Left forelimb (tissue), 1 donor: ENCODE measurements at places on chromosomes 5 and 9.

GRCh38 chr5:151663617-151664293, 23.0 kb downstream of the SPARC start:
- peak; percentile 65 for DNase-seq

DNA sequence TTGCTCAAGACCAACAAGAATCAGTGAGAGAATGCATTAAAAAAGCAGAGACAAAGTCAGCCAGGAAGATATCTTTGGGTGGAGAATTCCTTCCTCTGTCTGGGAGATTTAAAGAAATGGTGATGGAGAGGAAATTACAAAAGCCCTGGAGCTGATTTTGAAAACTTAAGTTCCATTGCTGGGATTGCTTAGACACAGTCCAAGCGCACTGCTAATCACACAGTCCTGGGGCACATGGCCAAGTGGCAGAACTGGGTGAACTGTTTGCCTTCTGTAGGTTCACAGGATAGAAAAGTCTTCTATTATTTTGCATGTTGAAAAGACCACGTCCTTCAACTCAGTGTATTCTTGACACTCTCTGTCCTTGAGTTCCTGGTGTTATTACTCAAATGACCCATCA, 284.9 kb upstream of the FBXL7 start:
- DNase-seq = no peak

- DNase-seq = no peak
Observed at GRCh38 chr5:44539602-44539919, 150.3 kb upstream of the FGF10 start.

DNA sequence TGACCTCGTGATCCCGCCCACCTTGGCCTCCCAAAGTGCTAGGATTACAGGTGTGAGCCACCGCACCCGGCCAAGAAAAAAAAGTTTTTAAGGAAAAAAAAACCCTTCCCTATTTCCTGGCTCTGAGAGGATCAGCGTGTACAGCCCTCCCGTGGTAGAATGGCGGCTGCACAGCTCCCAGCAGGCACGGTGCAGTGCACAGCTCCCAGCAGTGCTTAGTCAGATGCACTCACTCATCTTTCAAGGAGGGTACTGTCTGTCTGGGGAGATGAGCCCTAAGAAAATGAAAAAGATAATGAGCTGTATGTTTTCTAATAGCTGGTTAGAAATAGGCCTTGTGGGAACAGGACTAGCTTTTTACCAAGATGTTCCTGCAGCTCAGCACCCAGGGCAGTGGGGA, 36.7 kb upstream of the SLC2A8 start:
- DNase-seq = no peak

DNA sequence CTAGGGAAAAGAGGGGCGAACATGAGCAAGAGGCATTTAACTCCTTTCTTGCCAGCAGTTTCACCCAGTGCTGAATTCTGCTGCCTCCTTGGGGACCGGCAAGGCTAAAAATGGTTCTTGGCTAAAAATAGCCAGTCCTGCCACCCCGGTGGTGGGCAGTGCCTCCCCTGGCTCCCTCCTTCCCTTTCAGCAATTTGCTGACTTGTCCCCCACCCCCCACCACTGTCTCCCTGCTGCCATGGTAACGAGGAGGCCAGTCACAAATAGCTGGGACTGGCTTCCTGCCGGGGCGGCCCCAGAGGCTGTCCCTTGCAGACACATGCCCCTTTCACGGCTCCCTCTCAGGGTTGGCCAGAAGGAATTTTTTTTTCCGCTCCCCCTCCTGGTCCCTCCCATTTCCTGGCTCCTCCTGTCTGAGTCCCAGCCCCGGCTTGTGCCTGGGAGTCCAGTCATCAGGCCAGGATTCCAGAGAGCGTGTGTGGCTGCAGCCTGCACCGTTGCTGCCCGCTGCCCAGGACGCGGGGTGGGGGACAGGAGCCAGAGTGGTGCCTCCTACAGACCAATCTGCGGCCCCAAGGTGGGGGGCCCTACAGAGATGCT, 130.3 kb downstream of the RGS3 start:
- peak; percentile 96 for DNase-seq

- no peak for DNase-seq
Observed at GRCh38 chr5:44807269-44807668, 1.5 kb upstream of the MRPS30 start.

DNA sequence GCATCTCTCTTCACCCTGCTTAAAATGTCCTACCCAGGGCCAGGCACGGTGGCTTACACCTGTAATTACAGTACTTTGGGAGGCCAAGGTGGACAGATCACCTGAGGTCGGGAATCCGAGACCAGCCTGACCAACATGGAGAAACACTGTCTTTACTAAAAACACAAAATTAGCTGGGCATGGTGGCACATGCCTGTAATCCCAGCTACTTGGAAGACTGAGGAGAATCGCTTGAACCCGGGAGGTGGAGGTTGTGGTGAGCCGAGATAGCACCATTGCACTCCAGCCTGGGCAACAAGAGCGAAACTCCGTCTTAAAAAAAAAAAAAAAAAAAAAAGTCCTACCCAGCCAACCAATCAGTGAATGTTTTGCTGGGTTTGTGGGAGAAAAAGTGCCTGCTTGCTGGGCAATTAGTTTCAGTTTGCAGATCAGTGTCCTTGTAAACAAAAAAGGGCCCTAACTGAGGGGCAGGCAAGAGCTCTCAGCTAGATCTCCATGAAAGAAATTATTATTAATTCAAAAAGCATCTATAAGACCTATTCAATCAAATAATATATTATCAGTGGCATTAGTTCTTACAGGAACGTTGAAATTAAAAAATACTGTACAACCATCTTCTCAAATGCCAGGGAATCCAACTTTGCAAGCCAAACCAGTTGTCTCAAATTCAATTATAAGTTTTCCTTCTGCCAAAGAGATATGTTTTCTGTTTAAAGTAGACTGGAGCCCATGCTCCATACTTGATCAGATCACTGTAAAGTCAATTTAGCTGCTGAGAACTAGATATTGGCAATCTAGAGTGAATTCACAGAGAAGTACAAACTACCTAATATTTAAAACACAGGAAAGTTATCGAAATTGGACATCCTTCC, 3.9 kb downstream of the MEGF9 start:
- no peak for DNase-seq

DNA sequence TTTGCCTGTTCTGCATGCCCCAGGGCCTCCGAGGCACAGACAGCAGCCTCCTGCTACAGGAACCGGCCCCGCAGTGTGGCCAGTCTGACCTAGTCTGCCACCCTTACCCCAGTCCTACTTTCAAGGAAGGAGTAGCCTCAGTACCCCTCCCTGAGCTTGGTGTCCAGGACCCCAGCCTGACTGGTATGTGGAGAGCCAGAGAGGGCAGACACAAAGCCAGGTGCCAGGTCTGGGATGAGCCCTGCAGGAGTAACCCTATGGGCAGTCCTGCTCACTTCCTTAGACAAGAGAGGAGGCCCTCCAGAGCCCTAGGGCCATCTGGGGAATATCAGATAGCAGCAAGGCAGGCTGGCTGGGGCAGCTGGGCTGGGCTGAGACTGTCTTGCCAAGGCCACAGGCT, 67.8 kb downstream of the NRG2 start:
- DNase-seq = no peak

DNA sequence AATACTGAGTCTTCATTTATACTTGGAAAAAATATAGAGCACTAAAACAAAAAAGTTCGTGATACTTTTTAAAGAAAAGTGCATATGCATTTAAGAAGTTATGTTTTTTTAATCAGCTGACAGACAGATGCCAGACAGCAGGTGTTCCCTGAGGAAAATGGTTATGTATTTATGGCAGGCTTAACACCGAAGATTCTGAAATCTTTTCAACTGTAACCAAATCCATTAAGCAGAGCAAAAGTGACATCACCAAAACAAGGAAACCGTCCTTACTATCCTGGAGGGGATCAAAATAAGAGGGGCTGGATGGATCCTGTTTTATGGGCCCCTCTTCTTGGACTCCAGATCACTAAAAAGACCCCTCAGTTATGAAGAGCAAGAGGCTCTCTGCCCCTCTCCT, 404.9 kb upstream of the ADAMTS16 start:
- DNase-seq = no peak

DNA sequence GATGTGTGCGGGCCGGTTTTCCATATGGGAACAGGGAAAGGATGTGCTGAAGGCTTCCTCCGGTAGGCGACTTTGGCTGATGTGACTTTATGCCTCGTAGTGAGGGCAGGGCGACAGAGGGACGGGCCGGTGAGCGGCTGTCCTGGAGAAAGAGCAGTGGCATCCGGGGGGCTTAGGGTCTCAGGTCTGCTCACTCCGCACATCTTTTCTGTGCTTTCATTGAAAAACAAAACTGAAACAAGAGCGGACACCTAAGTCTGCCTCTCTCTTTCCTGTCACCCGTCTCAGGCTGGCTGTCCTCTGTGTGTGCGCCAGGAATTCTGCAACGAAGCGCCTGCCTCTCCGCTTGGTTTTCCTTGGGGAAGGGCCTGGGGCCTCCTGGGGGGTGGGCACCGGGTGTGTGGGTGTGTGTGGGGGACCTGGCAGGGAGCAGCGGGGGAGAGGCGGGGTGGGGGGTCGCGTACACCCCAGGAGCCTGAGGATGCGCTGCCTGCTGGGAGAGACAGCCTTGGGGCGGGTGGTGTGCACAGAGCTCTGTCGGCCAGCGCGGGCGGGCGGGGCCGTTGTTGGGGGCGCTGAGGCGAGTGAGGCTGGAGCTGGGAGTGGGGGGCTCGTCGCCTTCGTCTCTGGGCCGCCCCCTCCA, 580 bp upstream of the PRRX2 start:
- no peak for DNase-seq

GRCh38 chr5:2461701-2462691, 289.5 kb downstream of the IRX2 start:
- no peak for DNase-seq

DNA sequence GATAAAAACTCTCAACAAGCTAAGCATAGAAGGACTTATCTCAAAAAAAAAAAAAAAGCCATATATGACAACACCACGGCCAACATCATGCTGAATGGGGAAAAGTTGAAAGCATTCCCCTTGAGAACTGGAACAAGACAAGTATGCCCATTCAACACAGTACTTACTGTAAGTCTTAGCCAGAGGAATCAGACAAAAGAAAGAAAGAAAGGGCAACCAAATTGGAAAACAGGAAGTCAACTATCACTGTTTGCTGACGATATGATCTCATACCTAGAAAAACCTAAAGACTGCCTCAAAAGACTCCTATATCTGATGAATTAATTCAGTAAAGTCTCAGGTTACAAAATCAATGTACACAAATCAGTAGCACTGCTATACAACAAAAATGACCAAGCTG, 24.6 kb upstream of the PTGER4 start:
- DNase-seq = no peak

- DNase-seq = peak; percentile 53
Observed at GRCh38 chr5:633501-633955, 21.4 kb downstream of the CEP72 start.

GRCh38 chr5:128491291-128491690, 46.8 kb downstream of the FBN2 start:
- DNase-seq = no peak

DNA sequence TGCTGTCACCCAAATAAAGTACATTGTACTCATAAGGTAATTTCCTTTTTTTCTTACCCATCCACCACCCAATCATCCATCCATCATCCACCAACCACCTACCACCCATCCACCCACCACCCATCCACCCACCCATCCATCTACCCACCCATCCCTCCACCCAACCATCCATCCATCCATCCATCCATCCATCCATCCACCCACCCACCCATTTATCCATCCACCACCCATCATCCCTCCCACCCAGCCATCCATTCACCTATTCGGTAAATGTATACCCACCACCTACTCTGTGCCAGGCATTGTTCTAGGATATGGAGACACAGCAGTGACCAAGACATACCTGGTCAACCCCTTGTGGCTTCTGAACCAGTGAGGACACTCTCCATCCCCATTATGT, 25.1 kb downstream of the MGAT1 start:
- DNase-seq = no peak

DNA sequence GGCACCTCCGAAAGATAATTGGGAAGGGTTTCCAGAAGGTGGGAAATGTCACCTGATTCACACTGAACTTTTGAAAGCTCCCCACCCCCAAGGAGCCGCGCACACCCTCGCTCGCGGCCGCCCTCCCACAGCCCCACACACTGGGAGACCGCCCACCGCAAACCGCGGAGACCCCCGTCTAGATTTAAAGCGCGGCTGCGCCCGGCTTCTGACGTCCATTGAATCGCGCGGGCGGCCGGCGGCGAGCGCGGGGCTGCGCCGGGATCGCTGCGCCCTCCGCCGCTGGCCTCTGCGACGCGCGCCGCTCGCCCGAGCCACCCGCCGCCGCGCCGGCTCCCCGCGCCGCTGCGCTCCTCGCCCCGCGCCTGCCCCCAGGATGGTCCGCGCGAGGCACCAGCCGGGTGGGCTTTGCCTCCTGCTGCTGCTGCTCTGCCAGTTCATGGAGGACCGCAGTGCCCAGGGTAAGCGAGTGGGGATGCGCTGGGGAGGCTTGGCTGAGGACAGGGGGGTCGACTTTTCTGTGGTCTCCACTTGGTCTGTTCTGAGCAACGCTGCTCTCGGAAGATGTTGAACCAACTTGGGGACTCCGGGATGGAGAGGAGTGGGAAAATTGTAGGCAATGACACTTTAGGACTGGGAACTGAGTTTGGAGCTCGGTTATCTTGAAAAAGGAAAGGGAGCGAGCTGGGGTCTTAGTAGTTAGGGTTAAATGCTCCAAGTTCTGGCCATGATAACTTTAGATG, at the start of gene FST:
Gene FST (plus strand): TSS at position 214 of the 743 bp plus-strand sequence. CDS start 163 bp downstream, at position 377.
- peak; percentile 79 for DNase-seq

DNA sequence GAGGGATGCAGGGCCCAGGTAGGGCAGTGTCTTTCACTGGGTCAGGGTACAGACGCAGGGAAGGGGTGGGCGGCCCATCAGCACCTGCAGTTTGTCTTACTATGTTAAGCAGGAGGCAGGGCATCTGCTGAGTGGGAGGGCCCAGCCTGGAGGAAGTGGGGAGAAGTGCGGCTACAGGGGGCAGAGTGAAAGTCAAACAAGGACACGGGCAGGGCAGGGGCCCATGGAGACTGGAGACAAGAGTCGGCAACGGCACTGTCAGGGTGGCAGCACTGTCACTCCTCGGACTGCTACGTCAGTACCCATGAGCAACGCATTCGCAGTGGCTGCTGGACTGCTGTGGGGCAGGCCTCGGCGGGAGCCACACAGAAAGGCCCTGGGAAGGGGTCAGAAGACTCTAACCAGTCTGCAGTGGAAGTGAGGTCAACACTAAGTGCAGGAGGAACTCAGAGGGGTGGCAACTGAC, 19.7 kb downstream of the CAMSAP1 start:
- DNase-seq = no peak

- DNase-seq = no peak
Observed at GRCh38 chr9:122347348-122348287, 23.2 kb upstream of the PTGS1 start.

DNA sequence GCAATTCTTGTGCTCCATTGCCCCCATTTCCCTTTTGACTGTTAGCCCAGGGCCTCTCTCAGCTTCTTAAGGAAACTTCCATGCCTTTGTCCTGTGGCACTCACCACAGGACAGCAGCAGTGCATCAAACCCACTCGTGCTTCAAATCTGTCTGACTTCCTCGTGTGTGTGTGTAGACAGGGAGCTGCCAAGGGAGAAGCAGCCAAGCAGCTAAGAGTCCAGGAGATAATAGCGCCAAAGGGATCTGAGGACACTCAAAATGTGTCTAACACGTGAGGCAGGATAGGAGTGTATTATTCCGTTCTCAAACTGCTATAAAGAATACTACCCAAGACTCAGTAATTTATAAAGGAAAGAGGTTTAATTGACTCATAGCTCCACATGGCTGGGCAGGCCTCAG, 44.8 kb downstream of the CDK7 start:
- DNase-seq = no peak

- DNase-seq = no peak
Observed at GRCh38 chr9:134304690-134305089, 21.6 kb upstream of the RXRA start.
